Chondrocyte (in vitro differentiated cells): ENCODE measurements at places on chromosomes 3 and 15.

- H3K27ac ChIP-seq: no peak overlapping the region
- H3K36me3 ChIP-seq: no peaks in the 10 kb centered on the region
- DNase-seq: no peak
- peaks cover 25% of the 10 kb centered on the region for H3K4me1 ChIP-seq
Observed at GRCh38 chr15:33158366-33158765, 36.1 kb downstream of the FMN1 start.

- H3K4me1 ChIP-seq: peaks cover 30% of the 10 kb centered on the region
- H3K36me3 ChIP-seq: no peaks in the 10 kb centered on the region
- no peak overlapping the region for H3K27ac ChIP-seq
- H3K27me3 ChIP-seq: no peaks in the 10 kb centered on the region
Observed at GRCh38 chr3:98890965-98891910, 10.3 kb downstream of the DCBLD2 start.

GRCh38 chr3:43810797-43811196 lies 120.1 kb downstream of the ABHD5 start:
- H3K36me3 ChIP-seq: peaks cover 4% of the 10 kb centered on the region
- no peak overlapping the region for H3K27ac ChIP-seq
- peaks cover 26% of the 10 kb centered on the region for H3K27me3 ChIP-seq
- no peaks in the 10 kb centered on the region for H3K4me1 ChIP-seq
- no peak for DNase-seq

DNA sequence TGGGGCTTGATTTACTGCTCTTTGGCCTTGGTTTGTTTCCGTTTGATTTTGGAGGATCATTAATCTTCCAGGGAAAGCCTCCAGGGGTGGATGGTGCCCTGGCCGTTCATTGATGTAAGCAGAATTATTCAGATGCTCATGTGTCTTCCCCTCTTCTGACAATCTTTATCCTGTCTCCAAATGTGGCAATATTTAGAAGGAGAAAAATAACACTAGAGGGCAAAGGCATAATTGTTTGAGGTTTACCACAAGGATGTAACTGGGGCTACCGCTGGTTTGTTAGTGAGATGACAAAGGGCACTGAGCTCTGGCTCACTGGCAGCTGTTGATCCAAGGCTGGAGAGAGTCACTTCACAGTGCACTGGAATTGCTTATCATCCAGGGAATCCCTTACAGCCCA lies 18.2 kb upstream of the PLCL2 start:
- peaks cover 3% of the 10 kb centered on the region for H3K27me3 ChIP-seq
- no peak for DNase-seq
- no peaks in the 10 kb centered on the region for H3K36me3 ChIP-seq
- no peak overlapping the region for H3K27ac ChIP-seq
- H3K4me3 ChIP-seq: no peak overlapping the region

DNA sequence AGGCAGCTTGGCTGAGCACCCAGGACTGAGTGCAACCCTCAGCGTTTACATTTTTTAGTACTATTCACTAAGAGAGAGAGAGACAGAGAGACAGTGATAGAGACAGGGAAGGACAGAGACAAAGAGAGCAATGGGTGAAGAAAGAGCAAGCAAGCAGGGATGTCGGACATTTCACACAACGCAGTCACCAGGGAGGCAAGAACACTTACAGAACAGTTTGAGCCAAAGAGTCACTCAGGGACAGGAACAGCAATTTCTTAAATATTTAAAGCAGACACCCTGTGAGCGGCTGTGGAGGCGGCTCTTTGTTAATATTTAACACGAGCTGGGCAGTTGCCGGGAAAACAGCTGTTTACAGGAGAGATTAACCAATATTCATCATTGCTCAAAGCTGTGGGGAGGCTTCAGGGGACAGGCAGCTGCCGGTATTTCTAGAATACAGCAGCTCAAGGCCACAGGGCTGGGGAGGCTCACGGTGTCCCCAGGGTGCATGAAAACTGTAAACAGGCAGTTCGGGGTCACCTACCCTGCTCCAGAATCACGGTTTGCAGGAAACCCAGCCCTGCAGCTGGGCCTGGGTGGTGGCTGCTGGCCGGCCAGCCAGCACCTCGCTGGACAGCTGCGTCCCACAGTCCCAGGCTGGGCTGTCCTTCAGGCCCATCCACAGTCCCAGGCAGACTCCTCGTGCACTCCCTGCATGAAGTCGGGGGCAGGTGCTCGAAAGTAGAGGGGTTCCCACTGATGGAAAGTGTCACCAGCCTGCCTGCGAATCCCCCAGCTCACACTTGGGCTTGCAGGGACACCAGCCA lies 38.8 kb upstream of the PCSK6 start:
- H3K27me3 ChIP-seq: peaks cover 37% of the 10 kb centered on the region
- no peaks in the 10 kb centered on the region for H3K36me3 ChIP-seq
- no peak overlapping the region for H3K4me3 ChIP-seq
- no peak overlapping the region for H3K27ac ChIP-seq

GRCh38 chr3:57958642-57959422 lies 49.4 kb upstream of the FLNB start:
- no peaks in the 10 kb centered on the region for H3K36me3 ChIP-seq
- no peak overlapping the region for H3K4me3 ChIP-seq
- peaks cover 16% of the 10 kb centered on the region for H3K4me1 ChIP-seq
- no peak for DNase-seq
- peak overlapping the region; percentile 34 for H3K27ac ChIP-seq

DNA sequence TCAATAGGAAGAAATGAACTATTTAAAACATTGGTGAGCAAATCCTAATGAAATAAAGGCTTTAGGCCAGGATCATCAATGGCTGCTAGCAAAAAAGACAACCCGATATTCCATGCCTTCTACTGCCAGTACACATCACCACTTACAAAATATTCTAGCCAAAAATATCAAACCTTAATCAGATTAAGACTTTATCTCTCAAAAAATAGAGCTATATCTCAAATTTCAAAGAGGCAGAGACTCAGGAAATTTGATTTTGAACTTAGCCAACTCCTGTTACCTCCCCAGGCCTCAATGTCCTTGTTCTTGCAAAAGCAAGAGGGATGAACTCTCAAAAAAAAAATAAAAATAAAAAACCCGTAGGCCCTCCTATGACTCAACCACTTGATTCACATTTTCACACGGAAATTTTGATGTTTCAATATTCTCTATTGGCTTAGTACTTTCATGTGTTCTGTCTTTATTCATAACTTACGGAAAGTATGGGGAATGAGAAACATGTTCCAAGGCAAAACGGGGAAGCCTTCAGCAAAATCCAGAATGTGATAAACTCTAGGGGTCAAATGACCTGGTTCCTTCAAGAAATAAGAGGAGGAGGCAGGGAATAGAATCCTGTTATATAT lies 273.3 kb upstream of the ZPLD1 start:
- H3K4me1 ChIP-seq: peaks cover 33% of the 10 kb centered on the region
- H3K27me3 ChIP-seq: no peaks in the 10 kb centered on the region
- peak overlapping the region; percentile 17 for H3K27ac ChIP-seq
- no peak overlapping the region for H3K4me3 ChIP-seq
- DNase-seq: no peak

DNA sequence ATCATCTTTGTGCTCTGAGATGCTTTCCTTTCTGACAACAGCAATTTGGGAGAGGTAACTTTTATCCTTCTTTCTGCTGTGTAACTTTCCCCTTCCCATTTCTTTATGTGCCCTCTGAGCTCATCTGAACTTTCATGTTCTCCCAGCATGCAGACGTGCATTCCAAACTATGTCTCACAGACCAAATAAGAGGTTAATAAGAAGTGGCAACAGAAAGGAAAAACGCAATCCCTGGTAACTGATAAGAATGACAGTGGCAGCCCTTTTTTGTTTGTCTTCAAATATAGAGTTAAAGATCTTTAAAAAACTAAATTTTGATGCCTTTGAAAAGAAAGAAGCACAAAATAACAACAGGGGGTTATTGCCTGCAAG lies 533.4 kb downstream of the FOXP1 start:
- DNase-seq: no peak
- H3K27ac ChIP-seq: peak overlapping the region; percentile 80
- H3K36me3 ChIP-seq: peaks cover 63% of the 10 kb centered on the region
- H3K4me1 ChIP-seq: peaks cover 99% of the 10 kb centered on the region

- no peak overlapping the region for H3K4me3 ChIP-seq
- no peaks in the 10 kb centered on the region for H3K27me3 ChIP-seq
- DNase-seq: no peak
Observed at GRCh38 chr15:62498712-62499111, 333.6 kb upstream of the C2CD4B start.

DNA sequence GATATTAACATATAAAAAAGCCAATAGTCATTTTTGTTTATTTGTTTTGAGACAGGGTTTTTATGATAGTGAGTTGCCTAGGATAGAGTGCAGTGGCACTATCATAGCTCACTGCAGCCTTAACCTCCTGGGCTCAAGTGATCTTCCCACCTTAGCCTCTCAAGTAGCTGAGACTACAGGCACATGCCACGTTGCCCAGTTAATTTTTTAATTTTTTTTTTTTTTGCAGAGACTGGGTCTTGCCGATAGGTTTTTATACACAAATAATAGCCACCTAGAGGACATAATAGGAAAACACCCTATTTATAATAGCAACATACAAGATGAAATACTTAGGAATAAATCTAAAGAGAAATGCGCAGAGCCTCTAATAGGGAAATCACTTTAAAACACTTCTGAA lies 13.3 kb downstream of the EIF3J start:
- no peak overlapping the region for H3K4me3 ChIP-seq
- no peak for DNase-seq
- no peaks in the 10 kb centered on the region for H3K27me3 ChIP-seq
- peaks cover 12% of the 10 kb centered on the region for H3K36me3 ChIP-seq
- H3K4me1 ChIP-seq: peaks cover 22% of the 10 kb centered on the region
- H3K27ac ChIP-seq: no peak overlapping the region

- H3K36me3 ChIP-seq: no peaks in the 10 kb centered on the region
- no peak overlapping the region for H3K4me3 ChIP-seq
- H3K4me1 ChIP-seq: peaks cover 4% of the 10 kb centered on the region
- no peak for DNase-seq
- peaks cover 6% of the 10 kb centered on the region for H3K27me3 ChIP-seq
- no peak overlapping the region for H3K27ac ChIP-seq
Observed at GRCh38 chr15:90829942-90830440, 38.4 kb upstream of the FURIN start.

- no peak overlapping the region for H3K27ac ChIP-seq
- no peak overlapping the region for H3K4me3 ChIP-seq
- peaks cover 31% of the 10 kb centered on the region for H3K36me3 ChIP-seq
- no peak for DNase-seq
- H3K27me3 ChIP-seq: no peaks in the 10 kb centered on the region
- H3K4me1 ChIP-seq: peaks cover 44% of the 10 kb centered on the region
Observed at GRCh38 chr3:183044547-183045229, 54.6 kb downstream of the MCCC1 start.

DNA sequence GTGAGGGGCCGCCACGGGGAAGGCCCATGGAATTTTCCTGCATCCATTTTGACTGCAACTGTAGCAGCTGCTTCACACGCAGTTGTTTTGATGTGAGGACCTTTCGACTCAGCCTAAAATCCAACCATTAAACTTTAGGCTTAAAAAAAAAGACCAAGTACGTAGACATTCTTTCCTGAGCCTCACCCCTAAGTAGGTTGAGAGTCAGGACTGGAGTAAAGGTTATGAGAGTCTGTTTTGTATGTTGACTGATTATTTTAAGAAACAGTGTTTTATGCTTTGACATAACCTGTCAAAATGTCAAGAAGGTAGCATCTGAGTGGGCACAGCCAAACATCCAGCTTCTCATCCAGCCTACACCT lies 45.7 kb upstream of the AMOTL2 start:
- no peaks in the 10 kb centered on the region for H3K4me1 ChIP-seq
- no peak overlapping the region for H3K4me3 ChIP-seq

- DNase-seq: no peak
- no peaks in the 10 kb centered on the region for H3K36me3 ChIP-seq
- H3K27ac ChIP-seq: no peak overlapping the region
- peaks cover 32% of the 10 kb centered on the region for H3K4me1 ChIP-seq
- no peak overlapping the region for H3K4me3 ChIP-seq
- no peaks in the 10 kb centered on the region for H3K27me3 ChIP-seq
Observed at GRCh38 chr3:144164352-144164751, 192.7 kb downstream of the DIPK2A start.

DNA sequence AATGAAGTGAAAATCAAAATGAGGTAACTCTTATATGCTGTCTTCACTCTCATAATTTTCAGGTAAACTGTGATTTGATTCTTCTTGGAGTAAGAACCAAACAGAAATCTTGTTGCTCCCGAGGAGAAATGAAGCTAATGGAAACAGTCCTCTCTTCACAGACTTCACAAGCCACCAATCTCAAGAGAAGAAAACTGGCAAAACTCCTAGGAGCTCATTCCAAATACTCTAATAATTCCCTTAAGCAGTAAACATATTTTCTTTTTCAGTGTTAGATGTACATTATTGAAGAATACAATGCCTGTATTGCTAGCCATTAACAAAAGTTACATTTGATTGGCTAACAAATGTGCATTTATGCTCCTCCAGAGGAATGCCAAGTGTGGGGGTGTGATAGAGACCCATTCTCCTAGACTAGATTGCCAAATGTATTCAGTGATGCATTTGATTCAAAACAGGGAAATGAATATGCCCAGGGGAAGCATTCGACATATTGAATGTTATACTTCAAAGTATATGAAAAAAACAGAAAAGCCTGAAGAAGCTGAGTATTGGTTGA lies 11.8 kb upstream of the RIOX2 start:
- no peak for DNase-seq
- peaks cover 4% of the 10 kb centered on the region for H3K4me1 ChIP-seq
- H3K27ac ChIP-seq: no peak overlapping the region
- no peaks in the 10 kb centered on the region for H3K36me3 ChIP-seq
- H3K4me3 ChIP-seq: no peak overlapping the region

DNA sequence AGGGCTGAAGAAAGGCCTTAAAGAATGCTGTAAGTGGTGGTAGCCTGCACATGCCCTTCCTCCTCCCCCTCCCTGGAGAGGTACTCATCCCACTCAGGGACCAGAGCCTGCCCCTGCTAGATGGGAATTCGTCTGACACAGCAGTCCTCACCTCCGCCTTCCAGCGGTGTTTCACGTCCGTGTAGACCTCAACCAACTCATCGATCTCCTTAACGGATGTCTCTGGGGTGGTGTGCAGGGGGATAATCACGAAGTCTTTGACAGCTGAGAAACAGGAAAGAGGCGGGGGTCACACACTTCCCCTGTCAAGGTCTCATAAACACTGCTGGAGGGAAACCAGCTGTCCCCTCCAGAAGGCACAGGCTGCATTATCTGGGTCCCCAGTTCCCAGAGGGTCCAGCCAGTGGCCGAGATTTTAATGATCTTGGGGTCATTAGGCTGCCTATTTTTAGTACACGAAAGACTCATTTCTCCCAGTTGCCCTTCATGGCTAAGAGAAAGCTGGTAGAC lies 9.9 kb downstream of the DNASE1L3 start:
- H3K27me3 ChIP-seq: no peaks in the 10 kb centered on the region
- peaks cover 29% of the 10 kb centered on the region for H3K4me1 ChIP-seq
- H3K4me3 ChIP-seq: no peak overlapping the region
- no peak overlapping the region for H3K27ac ChIP-seq

DNA sequence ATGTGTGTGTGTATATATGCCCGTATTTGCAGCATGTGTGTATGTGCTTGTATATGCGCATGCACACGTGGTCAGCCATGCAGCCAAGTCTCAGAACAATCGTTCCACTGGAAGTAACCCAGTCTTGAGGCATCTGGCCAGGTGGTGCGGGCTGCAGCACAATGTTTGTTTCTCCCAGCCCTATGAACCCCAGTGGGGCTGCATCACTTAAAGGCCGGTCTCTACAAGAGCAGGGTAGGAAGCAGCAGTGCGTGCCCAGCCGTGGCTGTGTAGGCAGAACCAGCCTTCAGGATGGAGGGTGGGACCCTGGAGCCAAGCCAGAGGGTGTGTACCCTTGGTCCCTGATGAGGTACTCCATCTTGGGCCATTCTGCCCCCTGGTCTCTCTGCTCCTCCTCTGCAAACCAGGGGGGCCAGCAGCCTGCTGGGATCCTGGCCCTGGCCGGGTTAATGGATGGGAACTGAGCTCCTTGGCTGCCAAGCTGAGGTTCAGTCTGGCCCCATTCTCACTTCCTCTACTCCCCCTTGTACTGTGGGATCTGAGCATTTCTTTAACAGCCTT lies 11.8 kb downstream of the KLF13 start:
- no peak for DNase-seq
- H3K36me3 ChIP-seq: no peaks in the 10 kb centered on the region
- peaks cover 59% of the 10 kb centered on the region for H3K4me1 ChIP-seq
